Activated naive CD8-positive, alpha-beta T cell treated with anti-CD3 and anti-CD28 coated beads, Interleukin-2, amount 10 ng/mL, durations not matched to agents 7 days and 5 days (primary cell): ENCODE measurements at places on chromosomes 5 and 9. TPM values are rescaled to one million over a fixed set of nuclear protein-coding genes. Genes with fewer than 3 reads are reported as not detected.
A peak's percentile ranks its signal among the peaks of the same experiment; 100 is the strongest.

The CFAP77 gene
- not detected for total RNA-seq

The FOXE1 gene
- total RNA-seq = 0.09 TPM

The WNT8A gene
- not detected for total RNA-seq

DNA sequence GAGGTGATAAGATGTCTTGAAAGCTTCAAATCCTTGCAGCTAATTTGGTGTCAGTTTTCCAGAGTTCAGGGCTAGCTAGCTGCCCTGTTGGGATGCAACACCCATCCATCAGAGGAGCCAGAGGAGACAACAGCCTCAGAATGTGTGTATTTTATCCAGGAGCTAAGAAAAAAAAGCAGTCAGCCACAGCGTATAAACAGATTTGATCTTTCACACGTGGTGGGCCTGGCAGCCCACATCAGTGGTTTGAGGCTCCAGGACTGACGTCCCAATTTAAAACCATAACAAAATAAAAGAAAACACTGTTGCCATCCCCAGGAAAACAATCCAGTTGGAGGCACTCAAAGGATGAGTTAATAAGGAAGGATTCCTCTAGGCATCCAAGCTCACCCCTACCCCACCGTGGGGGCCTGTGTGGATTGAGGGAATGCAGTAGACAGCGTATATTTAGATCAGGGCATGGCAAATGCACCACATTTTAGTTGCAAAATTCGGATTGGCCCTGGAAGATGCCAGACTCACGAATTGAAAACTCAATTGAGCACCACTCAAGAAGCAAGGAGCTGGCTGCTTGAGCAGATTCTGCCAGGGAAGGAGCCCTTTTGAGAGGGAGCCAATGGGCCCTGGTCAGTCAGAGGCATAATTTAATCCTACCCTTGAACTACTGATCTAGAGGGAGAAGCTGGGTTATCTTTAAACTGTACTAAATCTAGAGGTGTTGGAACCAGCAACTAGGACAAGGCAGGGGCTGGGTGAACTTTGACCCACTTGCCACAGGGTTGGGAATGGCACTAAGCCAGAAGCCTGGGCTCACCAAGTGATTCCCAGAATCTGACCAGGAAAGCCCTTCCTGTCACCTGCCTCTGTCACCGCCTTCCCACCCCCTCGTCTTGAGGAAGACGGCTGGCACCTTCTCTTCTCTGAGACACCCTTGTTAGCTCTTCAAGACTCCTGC is 17.5 kb downstream of the ADRA1B start:
- DNase-seq = peak; percentile 33

GRCh38 chr5:107564931-107565372 is 105.8 kb downstream of the EFNA5 start:
- DNase-seq = no peak
